A673 (cell line): ENCODE measurements at places on chromosomes 7 and 10.

DNA sequence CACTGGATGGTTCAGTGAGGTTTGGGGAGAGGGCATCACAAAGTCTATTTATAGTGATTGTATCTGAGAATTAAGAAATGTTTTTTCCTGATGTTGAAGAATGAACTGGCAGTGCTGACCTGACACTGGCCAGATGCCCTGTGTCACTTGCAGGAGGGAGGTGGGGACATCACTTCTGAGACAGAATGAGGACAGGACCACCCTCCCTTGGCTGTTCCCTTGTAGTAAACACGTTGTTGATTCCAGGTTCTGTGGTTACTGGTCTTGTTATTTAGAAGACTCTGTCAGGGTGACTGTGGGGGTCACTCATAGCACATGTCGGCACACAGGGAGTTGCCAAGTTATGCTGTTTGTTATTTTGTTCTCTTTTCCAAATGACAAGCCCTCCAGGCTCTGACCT is 126.4 kb downstream of the ADCY1 start:
- DNase-seq, result no peak

DNA sequence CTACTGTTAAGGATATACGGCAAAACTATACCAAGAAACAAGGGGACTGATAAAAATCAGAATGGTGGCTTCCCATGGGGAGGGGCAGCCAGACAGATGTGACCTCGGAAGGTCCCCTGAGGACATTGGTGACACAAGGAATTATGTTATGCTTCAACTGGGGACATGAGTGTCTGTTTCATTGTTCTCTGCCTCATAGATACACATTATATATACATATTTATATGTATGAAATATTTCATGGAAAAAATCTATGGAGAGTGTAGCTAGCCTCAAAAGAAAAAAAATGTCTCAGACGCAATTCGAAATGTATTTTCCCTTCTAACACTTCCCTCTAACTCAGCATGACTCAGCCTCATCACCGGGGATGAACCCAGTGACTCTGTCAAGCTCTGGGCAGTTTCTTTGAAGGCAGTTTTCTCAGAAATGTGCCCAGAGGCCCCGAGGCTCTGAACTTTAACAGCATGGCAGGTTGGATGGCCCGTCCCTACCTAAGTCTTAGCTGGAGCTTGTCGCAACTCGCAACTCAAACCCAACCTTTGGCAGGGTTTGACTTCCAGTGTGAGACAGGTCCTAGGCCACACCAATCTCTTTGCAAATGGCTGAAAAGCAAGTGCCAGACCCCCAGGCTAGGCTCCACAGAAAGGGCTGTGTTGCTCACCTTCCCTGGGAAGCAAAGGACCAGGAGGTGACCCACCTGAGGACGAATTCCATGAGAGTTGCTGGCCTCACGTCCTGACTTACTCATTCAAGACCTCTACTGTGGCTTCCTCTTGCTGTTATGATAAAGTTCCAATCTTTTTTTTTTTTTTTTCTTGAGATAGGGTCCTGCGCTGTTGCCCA is 86.9 kb downstream of the CARD11 start:
- DNase-seq, result no peak

DNA sequence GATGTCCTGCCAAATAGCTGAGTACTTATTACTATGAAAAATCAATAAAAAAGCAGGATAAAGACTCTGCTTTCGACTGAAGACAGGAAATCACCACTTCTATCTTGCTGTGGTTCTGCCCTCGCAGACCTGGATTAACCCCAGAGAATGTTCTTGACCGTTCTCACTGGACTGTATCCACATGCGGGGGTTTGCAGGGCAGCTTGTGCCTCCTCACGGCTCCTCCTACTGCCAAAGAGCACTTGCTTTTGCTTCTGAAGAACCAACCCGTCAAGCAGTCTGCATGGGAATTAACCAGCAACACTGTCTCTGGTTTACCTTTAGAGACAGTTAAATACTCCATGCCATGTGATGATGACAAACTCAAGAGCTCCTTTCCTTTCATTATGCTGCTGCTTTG is 184.0 kb downstream of the GFRA1 start:
- DNase-seq, result no peak

GRCh38 chr10:103575416-103576075 is 82.0 kb downstream of the NEURL1 start:
- DNase-seq, result no peak

DNA sequence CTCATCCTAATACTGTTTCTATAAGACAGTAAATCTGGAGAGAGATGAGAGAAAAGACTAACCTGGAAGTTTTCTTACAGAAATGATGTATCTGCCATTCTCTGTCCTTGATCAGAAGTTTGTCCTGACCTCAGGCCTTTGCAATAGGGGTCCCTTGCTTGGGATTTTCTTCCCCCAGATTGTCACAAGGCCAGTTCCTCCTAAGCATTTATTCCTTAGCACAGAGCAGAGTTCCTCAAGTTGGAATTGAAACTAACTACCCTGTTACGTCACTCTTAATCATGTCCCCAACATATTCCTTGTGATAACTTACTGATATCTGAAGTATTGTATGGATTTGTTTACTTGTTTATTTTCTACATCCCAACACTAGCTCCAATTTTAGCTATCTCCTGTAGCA is 202.1 kb downstream of the COBL start:
- no peak for DNase-seq

DNA sequence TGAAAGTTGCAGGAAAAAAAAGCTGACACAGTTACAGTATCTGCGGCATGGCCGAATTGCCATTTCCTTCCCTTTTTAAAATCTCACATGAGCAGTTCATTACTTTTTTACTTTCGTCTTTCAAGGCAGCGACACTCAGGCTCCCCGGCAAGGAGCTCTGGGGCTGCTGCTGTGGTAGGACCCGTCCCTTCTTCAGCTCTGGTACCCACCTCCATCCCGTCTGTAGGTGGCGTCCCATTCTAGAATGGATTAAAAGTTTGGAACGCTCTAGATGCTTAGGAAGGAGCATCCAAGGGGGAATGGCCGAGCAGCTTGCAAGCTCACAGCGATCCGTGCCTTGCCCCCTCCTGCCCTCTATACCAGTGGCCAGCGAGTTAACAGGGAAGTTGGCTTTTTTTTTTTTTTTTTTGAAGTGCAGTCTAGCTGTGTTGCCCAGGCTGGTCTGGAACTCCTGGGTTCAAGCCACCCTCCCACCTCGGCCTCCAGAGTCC is 22.8 kb upstream of the TTYH3 start:
- DNase-seq, result peak; percentile 62

GRCh38 chr10:131320860-131321604 is 9.5 kb upstream of the TCERG1L start:
- DNase-seq, result no peak

DNA sequence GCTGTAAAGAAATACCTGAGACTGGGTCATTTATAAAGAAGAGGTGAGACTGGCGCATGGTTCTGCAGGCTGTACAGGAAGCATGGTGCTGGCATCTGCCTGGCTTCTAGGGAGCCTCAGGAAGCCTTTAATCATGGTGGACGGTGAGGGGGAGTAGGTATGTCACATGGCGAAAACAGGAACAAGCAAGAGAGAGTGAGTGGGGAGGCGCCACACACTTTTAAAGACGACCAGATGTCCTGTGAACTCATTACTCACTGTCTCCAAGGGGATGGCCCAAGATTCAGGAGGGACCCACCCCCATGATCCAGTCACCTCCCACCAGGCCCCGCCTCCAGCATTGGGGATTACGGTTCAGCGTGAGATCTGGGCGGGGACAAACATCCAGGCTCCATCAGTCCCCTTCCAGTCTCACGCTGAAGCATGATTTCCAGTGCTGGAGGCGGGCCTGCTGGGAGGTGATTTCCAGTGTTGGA is 3.2 kb downstream of the ZNF316 start:
- peak; percentile 70 for DNase-seq

DNA sequence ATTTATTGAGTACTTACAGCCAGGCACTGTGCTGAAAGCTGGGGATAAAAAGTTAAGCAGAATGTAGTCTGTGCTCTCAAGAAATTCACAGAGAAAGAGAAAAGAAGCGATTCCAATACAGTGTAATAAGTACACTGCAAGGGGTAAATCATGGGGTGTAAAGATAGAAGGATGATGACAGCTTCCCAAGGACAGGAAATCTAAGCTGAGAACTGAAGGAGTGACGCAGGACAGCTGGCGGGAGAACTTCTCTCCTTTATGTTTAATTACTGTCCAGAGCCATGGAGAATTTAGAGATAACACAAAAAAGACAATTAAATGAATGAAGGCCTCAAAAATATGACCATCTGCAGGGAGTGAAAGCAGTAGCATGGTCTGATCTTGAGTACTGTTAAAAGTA is 34.8 kb downstream of the C7orf33 start:
- DNase-seq, result peak; percentile 21

DNA sequence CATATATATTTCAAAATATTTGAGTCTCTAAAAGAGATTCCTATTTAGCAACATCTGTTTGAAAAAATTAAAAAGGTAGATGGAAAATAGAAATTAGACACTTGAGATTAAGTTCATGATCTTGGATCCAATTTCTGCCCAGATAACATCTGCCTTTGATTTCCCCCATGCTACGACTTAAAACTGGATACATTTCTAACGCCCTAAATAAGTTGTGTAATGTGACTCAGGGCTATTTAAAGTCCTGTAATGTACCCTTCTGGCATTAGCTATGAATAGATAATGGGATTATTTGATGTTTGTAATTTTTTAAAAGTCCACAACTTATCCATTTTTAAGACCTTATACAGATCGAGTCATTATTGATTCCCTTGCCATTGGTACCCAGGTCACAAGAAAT is 23.4 kb downstream of the CFAP43 start:
- no peak for DNase-seq

- DNase-seq, result no peak
Observed at GRCh38 chr7:55362927-55363326, 2.2 kb upstream of the LANCL2 start.

DNA sequence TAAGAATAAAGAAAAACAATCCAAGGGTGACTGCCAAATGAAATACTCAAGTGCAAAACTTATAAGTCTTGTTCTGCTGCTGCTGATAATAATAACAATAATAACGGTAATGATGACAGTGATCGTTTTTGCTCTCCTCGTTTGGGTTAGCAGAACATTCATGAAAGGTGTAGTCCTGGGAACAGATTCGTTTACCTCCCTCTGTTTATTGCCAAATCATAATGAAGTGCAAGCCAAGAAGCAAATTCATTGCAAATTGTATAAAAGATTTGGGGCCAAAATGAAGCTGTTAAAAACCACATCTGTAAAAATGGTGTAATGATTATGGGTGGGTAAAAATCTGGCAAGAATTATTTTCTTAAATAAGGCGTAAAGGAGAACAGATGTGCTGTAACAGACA is 587.2 kb upstream of the MKI67 start:
- DNase-seq, result no peak

DNA sequence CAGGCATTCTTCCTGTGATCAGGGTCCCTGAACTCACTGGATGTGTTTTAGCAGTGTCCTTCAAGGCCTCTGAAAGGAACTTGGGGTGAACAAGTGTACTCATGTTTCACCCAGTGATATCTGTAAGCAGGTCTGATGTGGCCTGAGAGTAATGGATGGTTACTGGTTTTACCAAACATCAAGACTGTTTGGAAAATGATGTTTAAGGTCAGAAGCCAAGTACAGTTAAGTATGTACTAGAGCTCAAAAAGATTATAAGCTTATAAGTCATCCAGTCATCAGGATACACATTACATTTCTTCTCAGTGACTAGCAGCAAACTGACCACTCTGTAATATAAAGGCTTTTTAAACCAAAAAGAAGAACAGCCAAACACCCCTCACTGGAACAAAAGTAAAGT is 79.8 kb upstream of the PTN start:
- DNase-seq, result no peak

DNA sequence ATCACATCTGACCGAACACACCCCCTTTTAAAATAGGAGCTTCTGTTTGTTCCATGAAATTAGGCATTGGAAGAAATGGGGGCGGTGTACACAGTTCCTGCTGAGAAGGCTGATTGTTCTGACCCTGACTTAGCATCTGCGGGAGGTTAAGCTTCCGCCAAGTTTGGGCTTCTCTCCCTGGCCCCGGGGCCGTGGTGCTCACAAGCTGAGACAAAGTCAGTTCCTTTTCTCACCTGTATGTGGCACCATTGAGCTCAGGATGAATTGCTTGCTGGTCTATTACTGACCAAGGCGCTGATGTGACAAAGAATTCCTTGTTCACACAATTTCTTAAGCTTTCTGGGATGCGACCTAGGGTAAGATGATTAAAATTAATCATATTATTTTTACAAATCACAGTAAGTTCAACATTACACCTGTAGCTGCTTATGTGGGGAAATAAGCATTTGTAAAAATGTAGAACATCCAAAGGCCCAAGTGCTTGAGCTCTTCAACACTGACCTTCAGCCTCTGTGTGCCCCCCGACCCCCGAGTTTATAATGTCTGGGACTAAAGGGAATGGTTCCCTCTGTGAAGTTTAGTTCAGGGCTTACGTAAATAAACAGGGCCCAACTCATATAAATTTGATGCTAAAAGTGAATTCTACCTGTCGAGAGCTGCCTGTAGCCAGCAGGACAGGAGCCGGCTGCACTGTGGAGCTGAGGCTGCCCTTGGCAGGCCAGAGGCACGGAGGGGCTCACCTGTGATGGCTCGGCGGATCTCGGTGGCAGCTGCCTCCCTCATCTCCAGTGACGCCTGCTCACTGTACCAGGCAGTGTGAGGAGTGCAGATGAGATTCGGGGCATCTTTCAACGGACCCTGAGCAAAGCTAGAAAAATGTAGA is 50.8 kb downstream of the ZRANB1 start:
- DNase-seq, result peak; percentile 77

- DNase-seq, result no peak
Observed at GRCh38 chr10:6202098-6202683, 541 bp upstream of the PFKFB3 start.

- no peak for DNase-seq
Observed at GRCh38 chr7:144725070-144725469, 110.8 kb downstream of the TPK1 start.

DNA sequence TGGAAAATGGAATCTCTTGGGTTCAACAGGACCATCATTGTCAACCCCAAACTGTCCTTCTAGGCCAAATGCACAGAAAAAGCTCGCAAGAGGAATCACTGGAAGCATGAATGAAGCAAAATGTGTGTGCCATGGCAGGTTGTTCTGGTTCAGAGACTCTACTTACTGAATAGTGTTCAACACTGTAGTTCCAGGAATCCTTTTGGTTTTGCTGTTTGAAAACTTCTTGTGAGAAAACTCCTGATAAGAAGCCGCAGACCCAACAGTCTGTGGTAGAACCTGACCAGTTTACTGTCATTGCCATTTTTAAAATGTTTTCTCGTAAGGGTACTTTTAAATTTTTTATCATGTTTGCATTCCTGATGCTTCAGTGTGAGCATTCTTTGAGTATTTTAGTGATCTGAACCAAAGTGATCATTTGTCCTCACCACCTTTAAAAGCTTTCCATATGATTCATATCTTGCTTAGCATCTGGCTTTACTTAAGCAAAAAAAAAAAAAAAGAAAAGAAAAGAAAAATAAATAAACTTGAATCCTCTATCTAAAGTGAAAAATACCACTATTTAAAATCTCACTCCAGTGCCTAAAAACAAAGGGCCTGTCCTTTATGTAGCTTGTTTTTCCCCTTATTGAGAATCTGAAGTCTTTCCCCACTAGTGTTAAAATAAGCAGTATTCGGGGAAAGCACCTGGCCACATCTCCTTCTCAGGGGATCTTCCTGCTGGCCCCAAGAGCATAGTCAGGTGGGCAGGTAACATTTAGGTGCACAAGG is 92.4 kb downstream of the WNT2 start:
- DNase-seq, result no peak

GRCh38 chr10:43259213-43259991 is 7.5 kb downstream of the RASGEF1A start:
- DNase-seq, result no peak

GRCh38 chr10:17907641-17908040 is 44.1 kb upstream of the SLC39A12 start:
- DNase-seq, result no peak
